ENCODE measurements at places on chromosomes 7 and 10.
A peak's percentile ranks its signal among the peaks of the same experiment; 100 is the strongest.

- no peak for DNase-seq
Observed at GRCh38 chr10:125983161-125983560, 86.8 kb downstream of the FANK1 start.

DNA sequence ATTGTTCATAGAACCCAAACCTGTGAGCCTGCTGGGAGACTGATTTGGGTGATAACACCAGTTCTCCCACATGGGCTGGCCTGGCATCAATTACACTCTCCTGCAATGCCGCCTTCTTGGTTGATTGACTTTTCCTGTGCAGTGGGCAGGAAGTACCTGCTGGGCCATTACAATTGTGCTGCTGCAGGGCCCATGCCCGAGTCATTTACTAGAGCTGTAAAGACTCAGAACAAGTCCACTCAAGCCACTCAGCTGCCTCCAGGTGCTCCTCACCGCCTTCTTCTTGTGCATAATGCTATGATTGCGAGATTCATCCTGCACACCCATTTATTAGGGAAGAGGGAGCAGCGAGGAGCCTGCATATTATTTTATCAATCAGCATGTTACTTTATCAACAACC, 264.0 kb downstream of the TCERG1L start:
- no peak for DNase-seq

DNA sequence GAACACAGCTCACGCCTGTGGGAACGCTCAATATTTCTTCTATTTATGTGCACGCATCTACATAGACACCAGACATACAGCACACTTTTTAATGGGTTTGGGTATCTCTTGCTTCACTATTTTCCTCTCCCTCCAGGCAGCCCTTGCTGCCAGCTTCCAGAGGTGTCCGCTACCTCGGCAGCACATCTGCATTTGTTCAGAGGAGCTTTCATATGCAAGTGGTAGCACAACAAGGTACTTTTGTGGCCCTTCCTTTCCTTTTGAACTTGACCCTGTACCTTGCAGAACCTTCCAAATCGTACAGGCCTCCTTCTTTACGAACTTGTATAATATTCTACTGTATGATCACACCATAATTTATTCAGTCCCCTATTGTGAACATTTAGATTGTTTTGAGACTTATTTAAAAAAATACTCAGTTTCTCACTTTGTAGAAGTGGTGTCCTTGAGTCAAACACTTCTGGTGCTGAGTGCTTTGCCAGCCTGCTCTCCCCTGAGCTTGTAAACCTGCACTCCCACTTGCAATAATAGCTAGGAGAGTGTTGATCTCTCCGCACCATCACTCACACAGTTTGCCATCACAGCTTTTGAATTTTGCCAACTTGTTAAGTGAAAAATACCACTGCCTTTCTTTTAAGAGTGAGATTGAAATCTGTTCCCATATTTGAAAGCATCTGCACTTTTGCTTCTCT, 106.0 kb upstream of the ZNF32 start:
- DNase-seq: no peak

GRCh38 chr7:96380111-96380512, 58.2 kb upstream of the SLC25A13 start:
- DNase-seq: peak; percentile 6

- peak; percentile 47 for DNase-seq
Observed at GRCh38 chr10:125158601-125159485, 1.5 kb downstream of the CTBP2 start.
